ENCODE measurements at places on chromosomes 4 and X.

DNA sequence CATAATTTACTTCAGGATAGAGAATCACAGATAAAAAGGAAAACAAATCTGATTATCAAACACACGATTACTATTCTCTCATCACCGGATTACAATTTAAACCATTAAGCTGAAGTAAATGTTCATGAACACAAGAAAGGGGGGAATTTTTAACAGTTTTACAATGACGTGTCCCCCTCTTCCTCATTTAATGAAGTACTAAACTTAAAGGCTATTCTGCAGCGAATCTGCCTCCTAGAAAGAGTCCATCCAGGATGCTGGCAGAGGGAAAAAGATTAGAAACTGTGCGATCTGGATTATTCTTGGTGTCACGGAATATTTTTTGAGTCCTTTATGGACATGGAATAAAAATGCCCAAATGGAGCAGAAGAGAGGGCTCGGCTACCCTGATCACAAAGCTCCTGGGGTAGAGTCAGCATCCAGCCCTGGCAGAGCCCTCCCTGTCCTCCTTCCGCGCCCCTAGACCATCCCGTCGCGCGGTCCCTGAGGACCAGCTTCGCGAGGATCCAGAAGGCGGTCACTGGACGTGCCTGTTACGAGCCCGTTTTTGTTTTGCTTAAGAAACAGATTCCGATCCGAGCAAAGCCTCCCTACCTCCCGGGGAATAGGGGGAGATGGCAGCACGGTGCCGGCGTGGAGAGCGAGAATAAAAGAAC is 1.2 kb downstream of the ELF2 start:
- no peak for DNase-seq

DNA sequence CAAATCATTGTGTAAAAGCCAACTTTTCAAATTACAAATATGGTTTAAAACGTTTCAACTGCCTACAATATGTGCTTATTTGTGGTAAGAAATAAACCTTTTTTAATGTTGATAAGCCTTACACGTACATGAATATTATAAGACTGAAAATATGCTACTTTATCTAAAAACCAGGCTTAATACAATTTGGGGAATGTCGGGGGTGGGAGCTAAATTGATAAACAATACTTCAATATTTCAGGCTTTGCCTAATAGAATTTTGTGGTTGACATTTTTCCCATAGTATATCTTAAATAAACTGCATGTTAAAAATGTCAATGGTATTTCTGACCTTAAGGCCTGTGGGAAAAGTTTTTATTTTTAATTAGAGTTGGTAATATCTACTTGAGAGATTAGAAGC is 69.8 kb upstream of the SLIT2 start:
- DNase-seq = no peak

GRCh38 chrX:45011131-45011530 is 138.1 kb downstream of the KDM6A start:
- no peak for DNase-seq

GRCh38 chrX:39856472-39857121 is 241.2 kb downstream of the BCOR start:
- no peak for DNase-seq

- DNase-seq = no peak
Measured at GRCh38 chr4:8900588-8900987, 28.9 kb upstream of the HMX1 start.

DNA sequence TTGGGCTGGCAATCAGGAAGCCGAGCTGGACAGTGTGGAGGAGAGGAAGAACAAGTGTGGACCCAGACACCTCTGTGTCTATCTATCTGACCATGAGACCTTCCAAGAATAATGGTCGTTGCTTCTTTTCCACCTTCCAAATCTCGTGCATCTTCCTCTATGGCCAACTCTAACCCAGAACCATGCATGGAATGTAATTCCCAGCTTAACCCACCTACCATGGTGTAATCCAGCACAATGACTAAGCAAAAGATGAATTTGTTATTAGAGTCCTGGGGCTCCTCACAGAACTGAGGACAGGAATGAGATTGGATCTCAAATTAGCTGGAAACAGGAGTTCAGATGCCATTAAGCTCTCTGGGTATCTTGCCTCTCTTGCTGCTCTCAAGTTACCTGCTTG is 17.4 kb upstream of the TMEM184C start:
- DNase-seq = no peak

GRCh38 chr4:13396161-13396560 is 88.0 kb downstream of the RAB28 start:
- no peak for DNase-seq

DNA sequence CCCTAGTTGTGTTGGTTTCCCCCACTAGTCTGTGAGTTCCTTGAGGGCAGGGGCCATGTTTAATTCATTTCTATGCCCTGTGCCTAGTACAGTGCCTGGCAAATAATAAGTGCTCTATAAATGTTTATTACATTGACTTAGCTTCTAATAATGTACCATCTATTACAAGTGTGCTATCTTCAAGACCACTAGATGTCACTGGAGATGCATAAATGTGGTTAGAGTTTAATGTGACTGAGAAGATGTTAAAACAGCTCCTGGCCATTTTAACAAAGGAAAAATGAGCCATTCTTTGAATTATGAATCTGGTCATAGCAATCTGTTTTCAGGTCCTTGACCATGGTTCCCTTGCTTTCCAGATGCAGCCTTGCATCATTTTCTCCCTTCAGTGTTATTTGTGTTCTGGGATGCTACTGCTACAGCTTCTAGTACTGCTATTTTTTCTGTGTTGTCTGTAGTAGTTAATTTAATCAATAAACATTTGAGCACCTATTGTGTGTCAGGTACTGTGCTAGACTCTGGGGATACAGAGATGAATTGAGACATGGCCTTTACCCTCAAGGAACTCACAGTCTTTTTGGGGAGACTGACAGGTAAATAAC is 43.2 kb downstream of the SLC9A6 start:
- DNase-seq = no peak

All from NCI-H1930 (cell line).